ENCODE measurements at places on chromosomes 2 and 18. TPM values are rescaled to one million over a fixed set of nuclear protein-coding genes. Genes with fewer than 3 reads are reported as not detected.

The SERPINB2 gene
- 0.80 TPM for total RNA-seq

The GULP1 gene
- 32.2 TPM for total RNA-seq

The ABCG8 gene
- not detected for total RNA-seq

The SLC5A7 gene
- not detected for total RNA-seq

The GALNT14 gene
- not detected for total RNA-seq

The CAVIN2 gene
- total RNA-seq: 388 TPM

The KHK gene
- total RNA-seq: 0.51 TPM

The ANKRD62 gene
- not detected for total RNA-seq

The SULT1C2 gene
- total RNA-seq: not detected

The COLEC12 gene
- 0.32 TPM for total RNA-seq

The ZNF24 gene
- 28.0 TPM for total RNA-seq

The TNFRSF11A gene
- total RNA-seq: 0.06 TPM

The ZCCHC2 gene
- total RNA-seq: 1.7 TPM

The AQP12A gene
- not detected for total RNA-seq

The LRP2 gene
- not detected for total RNA-seq

The RPRM gene
- not detected for total RNA-seq

The CROCC2 gene
- not detected for total RNA-seq

The CHST9 gene
- not detected for total RNA-seq

The TWSG1 gene
- total RNA-seq: 110 TPM

The TDRD15 gene
- total RNA-seq: not detected

The GGCX gene
- 115 TPM for total RNA-seq

The ZNF804A gene
- total RNA-seq: 0.29 TPM

The ERFE gene
- 24.2 TPM for total RNA-seq

The SNED1 gene
- total RNA-seq: 53.1 TPM

The TYMS gene
- total RNA-seq: 72.3 TPM

The ACOXL gene
- total RNA-seq: not detected

The CYB5A gene
- total RNA-seq: 48.4 TPM

The VWA3B gene
- total RNA-seq: not detected

The FARSB gene
- 43.8 TPM for total RNA-seq

The CCDC178 gene
- not detected for total RNA-seq

The FAM124B gene
- not detected for total RNA-seq

The NGEF gene
- 0.26 TPM for total RNA-seq

The CHPF gene
- 246 TPM for total RNA-seq

The LDLRAD4 gene
- total RNA-seq: not detected

The HAAO gene
- not detected for total RNA-seq

The ERBB4 gene
- total RNA-seq: not detected

The IHH gene
- not detected for total RNA-seq

The MEP1B gene
- total RNA-seq: not detected

The SLC9A2 gene
- not detected for total RNA-seq

The UPP2 gene
- not detected for total RNA-seq

The PLEKHM3 gene
- 7.5 TPM for total RNA-seq

The ASAP2 gene
- 66.1 TPM for total RNA-seq

The CRYBA2 gene
- not detected for total RNA-seq

The WDPCP gene
- 7.7 TPM for total RNA-seq

The RFTN2 gene
- total RNA-seq: 0.40 TPM

The GAREM2 gene
- total RNA-seq: 1.2 TPM

The KCNJ13 gene
- total RNA-seq: not detected

The EVX2 gene
- not detected for total RNA-seq

The KCNS3 gene
- total RNA-seq: 1.1 TPM

The C2orf92 gene
- total RNA-seq: 0.80 TPM

The OXER1 gene
- 0.52 TPM for total RNA-seq
